MG63 (cell line): ENCODE measurements at places on chromosomes 1 and 21.

GRCh38 chr1:235015291-235015985, 113.2 kb downstream of the TOMM20 start:
- no peak for DNase-seq

GRCh38 chr1:9085306-9085940, 16.0 kb upstream of the SLC2A5 start:
- DNase-seq = no peak

DNA sequence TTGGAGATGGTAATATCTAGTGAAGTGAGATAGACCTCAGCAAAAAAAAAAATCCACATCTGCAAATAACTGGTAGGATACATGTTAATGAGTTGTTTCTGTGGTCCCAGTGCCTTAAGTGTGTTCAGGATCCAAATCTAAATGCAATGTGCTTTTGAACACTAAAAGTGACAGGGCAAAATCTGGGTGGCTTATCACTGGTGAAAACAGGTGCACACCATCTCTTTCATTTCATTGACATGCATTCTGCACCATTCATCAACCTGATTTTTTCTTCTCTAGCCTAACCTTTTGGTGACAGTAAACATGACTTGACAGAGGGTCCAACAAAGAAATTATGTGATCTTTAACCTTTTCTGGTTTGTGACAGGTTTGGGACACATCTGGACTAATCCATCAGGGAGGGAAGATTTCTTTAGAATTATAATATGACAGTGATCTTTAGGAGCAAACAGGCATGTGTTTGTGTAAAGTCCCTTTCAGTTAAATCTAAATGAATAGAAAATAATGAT, 201.6 kb upstream of the NEGR1 start:
- no peak for DNase-seq

GRCh38 chr1:179744401-179745130, 1.5 kb downstream of the FAM163A start:
- DNase-seq = no peak

DNA sequence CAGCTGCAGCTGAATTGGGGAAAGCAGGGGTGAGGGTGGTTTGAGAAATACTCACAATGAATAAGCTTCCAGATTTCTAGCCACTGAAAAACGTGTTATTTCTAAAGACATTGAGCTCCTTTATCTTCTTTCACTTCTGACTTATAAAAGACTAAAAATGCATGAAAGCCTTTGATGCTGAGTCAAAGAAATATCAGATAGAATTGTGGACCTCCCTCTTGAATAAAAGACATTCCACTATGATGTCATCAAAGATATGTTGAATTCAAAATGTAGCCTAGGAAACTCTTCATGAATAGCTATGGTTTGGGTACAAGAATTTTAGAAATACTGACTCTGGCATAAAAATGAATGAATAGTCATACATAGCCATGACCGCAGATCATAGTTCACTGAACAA, 44.7 kb upstream of the COL24A1 start:
- no peak for DNase-seq

DNA sequence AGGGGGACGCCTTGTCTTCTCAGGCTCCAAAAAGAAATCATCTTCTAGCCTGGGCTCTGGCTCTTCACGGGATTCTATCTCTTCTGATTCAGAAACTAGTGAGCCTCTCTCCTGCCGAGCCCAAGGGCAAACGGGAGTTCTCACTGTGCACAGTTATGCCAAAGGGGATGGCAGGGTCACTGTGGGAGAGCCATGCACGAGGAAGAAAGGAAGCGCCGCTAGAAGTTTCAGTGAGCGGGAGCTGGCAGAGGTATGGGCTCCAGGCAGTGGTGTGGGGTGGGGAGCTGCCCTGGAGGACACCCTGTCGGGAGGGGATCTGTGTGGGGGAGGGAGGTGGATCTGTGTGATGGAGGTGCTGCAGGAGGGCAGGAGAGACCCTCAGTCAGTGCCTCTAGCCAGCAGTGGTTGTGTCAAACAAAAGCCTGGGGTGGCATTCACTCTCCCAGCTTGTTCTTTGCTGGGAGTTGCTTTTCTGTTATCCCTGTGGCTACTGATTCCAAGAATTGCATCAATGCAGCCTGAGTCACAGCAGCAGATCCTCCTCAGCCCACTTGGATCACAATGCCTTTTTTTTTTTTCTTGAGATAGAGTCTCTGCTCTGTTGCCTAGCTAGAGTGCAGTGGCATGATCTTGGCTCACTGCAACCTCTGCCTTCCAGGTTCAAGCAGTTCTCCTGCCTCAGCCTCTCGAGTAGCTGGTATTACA, 21.8 kb downstream of the KDM4A start:
- DNase-seq = peak; percentile 52

DNA sequence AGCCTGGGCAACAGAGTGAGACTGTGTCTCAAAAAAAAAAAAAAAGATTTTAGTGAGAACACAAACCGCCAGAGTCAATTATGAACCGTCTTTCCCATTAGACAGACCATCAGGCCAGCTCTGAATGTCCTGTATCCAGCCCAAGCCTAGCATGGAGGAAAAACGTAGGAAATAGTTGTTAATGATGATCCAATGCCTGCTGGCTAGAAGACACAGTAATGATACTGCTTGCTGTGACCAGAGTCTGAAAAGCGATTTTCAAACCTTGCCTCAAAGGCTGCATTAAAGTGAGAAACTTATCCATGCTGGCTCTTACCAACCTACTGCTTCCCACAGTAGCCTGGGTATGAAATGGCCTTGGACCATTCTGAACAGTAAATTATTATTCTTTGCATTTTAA, 17.0 kb downstream of the COA7 start:
- no peak for DNase-seq

DNA sequence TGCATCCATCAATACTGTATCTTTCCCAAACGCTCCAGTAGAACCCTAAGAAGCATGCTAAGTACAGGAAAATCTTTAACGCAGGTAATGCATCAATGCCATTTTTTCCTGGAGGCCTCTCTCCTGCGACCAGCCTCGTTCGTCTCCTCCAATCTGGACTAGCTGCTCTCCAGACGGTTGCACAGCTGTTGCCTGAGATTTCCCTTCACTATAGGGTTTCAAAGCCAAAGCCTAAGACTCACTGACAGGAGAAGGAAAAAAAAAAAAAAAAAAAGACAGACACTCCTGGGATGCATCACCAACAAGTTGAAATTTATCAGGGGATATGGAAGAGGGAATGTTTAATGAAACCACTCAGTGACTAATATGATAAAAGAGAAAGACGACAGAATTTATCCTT, 93.0 kb downstream of the APP start:
- DNase-seq = no peak

DNA sequence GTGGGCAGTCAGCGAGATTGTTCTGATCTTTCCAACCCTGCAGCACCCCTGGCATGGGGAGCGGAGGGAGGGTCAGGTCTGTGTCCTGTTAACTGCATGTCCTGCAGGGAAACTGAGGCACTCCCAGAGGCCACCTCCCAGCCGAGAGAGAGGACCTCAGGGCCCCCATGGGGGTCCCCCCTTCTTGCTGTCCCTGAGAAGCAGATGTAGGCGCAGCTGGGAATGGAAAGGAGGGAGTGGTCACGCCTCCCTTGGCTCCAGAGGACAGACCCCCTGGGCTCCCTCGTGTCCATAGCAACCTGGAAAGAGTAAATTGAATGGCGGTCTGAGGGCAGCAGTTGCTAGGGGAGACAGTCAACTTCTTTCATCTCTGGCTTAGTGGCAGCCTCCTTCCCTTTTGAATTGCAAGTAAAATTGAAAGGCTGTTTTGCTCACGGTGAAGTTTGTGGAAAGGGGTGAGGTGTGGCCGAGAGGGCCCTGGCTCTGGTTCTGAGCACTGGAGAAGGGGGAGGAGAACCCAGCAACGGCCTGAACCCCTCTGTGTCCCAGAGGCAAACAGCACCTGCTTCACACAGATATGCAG, 4.9 kb downstream of the CROCC start:
- no peak for DNase-seq

GRCh38 chr1:41957568-41957967, 38.8 kb upstream of the HIVEP3 start:
- peak; percentile 84 for DNase-seq

DNA sequence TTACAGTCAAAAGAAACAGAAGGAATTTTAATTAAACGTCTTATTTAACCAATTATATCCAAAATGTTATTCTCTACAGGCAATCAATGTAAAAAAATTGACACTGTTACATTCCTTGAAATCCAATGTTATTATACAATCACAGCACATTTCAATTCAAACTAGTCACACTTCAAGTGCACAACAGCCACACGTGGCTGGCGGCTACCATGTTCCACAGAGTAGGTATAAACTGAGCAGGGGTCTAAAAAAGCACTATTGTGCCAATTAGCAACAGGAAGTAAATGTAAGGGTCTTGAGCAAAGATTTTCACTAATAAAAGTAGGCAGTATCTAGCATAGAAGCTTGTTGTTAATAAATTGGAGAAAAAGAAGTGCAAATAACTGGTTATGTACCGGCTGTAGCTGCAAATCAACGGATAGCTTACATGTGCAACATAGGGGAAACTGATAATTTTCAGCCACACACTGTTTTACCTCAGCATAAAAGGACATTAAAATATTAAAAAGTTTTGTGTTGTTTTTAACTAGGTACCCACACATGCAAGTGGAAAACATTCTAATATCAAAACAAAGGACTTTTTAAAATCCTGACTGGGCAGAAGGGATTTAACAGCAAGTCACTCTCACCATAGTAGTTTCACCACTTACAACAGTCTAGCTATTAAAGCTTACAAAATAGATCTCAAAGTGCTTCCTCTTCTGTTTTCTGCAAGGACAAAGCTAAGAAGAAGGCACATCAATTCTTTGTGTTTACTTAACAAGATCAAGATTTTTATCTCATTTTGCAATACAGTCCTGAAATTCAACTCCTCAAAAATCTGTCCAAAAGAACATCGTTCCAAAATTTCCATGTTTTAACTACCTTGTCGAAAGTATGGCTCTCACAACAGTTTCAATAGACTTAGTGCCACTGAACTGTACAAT, 2.5 kb downstream of the CSDE1 start:
- peak; percentile 5 for DNase-seq

DNA sequence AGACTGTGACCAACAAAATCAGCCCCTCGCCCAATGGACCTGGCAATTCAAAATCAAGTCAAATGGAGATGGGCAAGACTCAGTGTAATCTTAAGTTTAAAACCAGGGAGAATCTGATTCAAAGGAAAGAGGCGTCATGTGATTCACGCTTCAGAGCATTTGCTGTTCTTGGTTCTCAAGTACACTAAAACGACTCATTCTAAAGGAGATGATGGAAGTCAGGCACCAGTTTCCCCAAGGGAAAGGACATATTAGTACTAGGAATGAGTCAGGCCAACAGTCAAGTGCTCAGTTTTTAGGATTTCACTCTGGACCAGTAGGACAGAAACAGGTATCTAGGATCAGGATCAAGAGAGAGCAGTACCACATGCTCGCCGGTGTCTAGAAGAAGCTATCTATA, 429.6 kb downstream of the PLPP3 start:
- no peak for DNase-seq

GRCh38 chr1:209428241-209428921, 155.1 kb upstream of the CAMK1G start:
- no peak for DNase-seq

DNA sequence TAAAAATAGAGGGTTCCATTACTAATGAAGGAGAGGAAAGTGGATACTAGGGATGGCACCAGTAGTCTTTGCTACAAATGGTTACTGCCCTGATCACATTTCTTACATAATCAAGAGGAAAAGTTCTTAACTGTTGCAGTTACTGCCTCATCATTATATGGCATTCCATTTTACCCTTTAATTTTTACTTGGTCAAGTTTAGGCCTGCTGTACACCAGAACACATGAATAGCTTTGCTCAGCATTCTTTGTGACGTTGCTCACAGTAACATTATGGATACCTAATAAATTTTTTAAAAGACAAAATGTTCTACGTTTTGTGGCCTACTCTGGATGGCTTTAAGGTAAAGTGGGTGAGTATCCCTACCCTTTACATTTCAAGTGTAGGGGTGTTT, 38.6 kb upstream of the CR1L start:
- DNase-seq = no peak

DNA sequence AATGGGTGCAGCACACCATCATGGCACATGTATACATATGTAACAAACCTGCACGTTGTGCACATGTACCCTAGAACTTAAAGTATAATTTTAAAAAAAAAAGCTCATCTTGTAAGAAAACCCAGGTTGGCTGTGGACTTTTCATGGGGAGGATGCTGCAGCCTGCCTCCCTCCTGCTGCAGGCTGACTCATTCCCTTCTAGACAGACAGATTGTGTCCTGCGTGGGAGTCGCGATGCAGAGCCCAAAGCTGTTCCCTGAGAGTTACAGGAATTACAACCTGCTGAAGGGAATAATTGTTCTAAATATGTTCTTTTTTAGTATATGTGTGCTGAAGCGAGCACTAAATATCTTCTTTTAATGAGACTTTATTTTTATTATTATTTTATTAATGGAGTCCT, 93.2 kb downstream of the TBX19 start:
- DNase-seq = no peak

DNA sequence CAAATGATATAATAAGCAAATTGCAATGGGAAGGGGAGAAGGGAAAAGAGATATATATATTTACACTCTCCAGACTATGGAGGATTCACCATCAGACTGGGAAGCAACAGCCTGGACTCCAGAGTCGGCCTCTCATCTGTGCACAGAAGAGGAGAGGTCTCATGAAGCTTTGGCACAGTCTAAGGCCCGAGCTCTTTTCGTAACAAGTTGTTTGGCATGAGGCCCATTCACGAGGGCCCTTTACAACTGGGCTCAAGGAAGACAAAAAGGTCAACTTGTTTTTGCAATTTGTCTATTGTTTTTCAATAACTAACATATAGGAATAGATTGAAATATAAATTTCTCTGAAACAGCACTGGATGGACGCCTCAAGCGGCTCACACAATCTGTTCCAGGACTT, 66.7 kb upstream of the AJAP1 start:
- DNase-seq = no peak

DNA sequence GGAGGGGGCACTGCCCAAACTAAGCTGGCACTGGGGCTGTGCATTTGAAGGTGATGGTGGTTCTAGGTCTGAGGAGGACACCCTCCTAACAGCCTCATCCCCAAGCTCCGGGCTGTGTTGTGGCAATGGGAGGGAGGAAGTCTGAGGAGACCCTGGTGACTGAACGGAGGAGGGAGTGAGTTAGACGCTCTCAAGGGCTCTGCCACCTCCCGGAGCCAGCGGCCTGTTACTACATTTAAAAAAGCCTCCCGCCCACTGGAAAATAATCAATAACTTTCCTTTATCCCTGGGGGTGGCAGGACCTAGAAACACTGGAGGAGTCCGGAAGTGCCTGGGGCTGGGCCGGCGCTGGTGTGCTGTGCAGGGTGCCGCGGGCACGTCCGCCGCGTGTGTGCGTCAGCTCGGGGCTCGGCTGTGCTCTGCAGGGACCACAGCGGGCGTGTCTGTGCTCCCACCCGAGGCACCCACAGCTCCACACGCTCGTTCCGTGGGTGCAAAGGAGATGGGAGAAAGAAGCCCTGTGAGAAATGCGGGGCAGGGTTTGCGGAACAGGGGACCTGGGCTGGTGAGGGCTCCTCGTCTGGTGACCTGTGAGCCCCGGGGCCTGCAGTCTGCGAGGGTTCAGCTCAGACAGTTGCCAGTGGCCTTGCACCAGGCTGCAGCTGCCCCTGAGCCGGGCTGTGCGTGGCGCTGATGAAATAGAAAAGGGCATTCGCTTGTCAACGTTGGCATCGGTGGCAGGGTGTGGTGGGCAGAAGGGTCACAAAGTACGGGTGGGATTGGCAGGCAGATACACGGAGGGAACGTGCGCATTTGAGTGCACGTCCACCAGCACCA, 5.3 kb downstream of the SAMD11 start:
- DNase-seq = no peak
